Brain microvascular endothelial cell (primary cell): ENCODE measurements at places on chromosomes 3 and 15.

GRCh38 chr3:73324203-73325155 is 263.0 kb downstream of the EBLN2 start:
- DNase-seq, result no peak

DNA sequence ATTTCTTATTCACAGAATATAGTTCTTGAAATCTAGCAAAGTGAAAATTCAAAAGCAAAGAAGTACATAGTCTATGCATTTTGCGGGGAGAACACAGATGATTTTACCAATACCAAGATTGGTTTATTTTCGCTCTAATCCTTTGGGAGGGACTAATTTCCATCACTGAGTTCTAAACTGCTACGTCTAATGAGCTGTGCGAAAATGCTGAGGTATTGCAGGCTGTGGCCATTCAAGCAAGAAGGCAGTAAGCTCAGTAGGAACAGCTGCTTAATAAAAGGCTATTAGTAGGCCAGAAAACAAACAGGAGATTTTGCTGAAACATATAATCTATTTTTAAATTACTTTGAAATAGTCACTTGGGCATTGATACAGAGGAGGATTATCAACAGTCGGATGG is 379.0 kb downstream of the CNTN4 start:
- DNase-seq, result no peak

GRCh38 chr3:50365080-50365841 is 5.9 kb upstream of the TMEM115 start:
- DNase-seq, result peak; percentile 39

- DNase-seq, result no peak
Observed at GRCh38 chr3:4729061-4729973, 236.2 kb downstream of the ITPR1 start.

DNA sequence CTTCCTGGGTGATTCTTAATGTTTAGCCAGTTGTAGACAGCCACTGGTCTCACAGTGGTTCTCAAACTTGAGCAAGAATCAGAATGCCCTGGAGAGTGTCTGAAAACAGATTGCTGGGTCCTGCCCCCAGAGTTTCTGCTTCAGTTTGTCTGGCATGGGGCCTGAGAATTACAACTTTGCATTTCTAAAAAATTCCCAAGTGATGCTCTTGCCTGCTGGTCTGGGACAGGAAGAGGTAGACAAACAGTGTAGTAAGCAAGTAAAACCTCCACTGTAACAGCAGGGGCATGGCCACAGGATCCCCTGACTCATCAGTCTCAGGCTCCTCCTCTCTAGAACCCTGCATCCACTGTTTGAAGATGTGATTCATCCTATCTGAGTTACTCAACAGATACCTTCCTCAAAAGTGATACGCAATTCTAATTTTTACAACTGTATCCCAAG is 36.5 kb downstream of the DZIP1L start:
- peak; percentile 98 for DNase-seq

DNA sequence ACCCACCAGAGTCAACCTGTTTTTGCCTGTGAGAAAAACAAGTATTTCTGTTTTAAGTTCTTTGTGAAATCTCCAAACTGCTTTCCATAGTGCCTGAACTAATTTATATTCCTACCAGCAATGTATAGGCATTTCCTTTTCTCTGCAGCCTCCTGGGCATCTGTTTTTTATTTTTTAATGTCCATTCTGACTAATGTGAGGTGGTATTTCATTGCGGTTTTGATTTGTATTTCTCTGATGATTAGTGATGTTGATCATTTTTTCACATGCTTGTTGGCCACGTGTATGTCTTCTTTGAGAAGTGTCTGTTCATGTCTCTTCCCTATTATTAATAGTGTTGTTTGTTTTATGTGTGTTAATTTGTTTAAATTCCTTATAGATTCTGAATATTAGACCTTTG is 820.5 kb downstream of the MCTP2 start:
- no peak for DNase-seq

DNA sequence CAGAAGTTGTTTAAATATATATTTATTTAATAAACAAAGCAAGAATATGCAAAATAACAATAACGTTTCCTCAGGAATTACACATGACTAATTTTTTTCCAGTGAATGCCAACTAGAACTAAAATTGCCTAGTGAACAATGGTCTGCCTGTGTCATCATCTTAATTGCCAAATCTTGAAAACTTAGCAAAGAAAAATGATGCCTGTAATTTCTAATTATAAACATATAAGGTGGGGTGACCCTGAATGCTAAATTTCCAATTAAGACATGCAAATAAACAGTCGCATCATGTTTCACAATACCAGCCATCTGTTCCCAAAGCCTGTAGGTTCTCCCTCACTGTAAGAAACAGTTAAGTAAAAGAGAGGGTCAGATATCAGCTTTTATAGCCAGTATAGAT is 67.6 kb upstream of the PLCL2 start:
- no peak for DNase-seq
